ENCODE measurements at places on chromosomes 5 and 9.

DNA sequence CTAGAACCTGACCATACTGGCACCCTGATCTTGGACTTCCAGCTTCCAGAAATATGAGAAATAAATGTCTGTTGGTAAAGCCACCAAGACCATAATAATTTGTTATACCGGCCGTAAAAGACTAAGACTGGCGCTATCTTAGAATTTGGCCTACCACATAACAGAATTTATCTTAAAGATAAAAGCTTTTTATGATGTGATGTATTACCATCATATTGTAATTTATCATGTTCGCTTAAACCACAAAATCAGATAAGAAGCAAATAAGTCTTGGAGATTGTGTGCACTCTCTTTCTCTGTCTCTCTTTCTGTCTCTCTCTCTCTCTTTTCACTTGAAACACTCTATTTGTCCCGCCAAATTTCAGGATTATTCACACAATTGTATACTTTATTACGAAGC is 35.6 kb downstream of the FST start:
- DNase-seq, result no peak

GRCh38 chr9:112933696-112934095 is 43.0 kb upstream of the SLC46A2 start:
- DNase-seq, result no peak

GRCh38 chr5:141508440-141508797 is 19.5 kb downstream of the PCDHGC5 start:
- DNase-seq, result peak; percentile 80

GRCh38 chr5:153793699-153794098 is 245.0 kb downstream of the FAM114A2 start:
- DNase-seq, result no peak

DNA sequence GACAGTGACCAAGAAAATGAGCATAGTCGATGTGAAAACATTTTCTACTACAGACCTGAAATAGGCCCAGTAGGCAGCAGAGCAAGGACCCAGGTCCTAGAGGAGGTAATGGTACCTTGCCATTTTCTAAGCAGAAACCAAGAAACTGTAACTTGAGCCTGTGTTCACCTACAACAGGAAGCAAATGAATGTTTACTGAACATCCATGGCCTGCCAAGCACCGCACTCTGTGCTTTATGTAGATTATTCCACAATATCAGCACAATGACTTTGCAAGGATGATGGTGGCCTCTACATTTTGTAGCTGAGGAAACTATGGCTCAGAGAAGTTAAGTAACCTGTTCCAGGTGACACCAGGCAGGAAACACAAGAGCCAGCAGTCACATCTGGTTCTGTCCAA is 215.3 kb downstream of the SPOCK1 start:
- DNase-seq, result no peak

DNA sequence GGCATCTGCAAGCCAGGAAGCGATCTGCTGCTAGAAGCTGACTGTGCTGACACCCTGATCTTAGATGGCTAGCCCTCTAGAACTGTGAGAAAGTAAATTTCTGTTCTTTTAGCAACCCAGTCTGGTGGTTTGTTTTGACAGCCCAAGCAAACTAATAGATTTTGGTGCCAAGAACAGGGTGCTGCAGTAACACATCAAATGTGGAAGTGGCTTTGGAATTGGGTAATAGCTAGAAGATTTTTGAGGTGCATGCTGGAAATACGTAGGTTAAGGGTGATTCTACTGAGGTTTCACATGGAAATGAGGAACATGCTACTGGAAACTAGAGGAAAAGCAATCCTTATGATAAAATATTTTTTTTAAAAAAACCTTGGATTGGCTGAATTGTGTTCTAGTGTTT is 153.5 kb upstream of the SH3GL2 start:
- DNase-seq, result peak; percentile 31

- DNase-seq, result no peak
These were observed 59.3 kb downstream of the COMMD10 start for GRCh38 chr5:116144103-116144502.

GRCh38 chr5:150398722-150399523 is 13.8 kb downstream of the CD74 start:
- DNase-seq, result peak; percentile 17

DNA sequence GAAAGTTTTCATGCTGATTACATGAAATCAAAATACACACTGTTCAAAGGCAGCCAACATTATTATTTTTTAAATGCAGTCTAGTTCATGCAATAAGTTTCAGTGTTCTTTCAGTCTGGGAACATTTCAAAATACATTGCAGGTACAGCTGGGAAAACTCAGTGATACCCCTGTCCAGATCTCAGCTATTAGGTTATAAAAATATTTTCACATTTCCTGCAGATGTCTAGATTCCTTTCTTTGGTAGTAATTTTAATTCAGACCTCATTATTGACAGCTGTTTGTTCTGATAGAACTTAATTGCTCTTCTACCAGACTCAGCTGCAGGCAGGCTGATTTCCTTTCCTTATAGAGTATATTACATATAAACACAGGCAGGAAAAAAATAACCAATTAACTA is 556.8 kb upstream of the DMAC1 start:
- DNase-seq, result no peak

GRCh38 chr9:126229501-126229900 is 97.1 kb upstream of the MVB12B start:
- no peak for DNase-seq

GRCh38 chr5:26415987-26416779 is 622.2 kb downstream of the CDH9 start:
- DNase-seq, result no peak

DNA sequence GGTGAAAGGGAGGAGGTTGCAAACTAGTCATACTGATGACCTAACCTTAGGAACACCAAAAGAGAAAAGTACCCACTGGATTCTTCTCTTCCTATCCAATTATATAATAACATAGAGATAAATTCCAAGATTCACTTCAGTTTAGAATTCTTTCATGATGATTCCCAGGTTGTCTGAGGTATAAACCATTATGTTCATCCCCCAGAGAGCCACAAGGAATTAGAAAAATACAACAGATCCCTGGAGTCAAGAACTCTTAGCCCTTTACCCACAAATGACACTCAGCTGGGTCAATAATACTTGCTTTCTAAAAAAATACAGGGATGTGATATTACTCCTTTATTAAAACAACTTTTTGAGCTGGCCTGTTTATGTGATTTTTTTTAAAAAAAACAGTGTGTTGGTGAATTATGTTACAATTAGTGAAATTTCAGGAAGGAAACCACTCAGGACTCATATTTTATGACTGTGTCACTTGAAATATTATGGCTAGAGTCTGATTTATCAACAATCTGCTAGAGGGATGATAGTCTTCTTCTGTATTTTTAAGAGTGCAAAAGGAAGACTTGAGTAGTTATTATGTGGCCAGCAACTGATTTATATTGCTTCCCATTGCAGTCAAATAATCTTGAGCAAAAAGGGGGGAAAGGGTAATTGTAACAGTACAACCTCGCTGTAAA is 338.2 kb downstream of the NFIB start:
- no peak for DNase-seq

DNA sequence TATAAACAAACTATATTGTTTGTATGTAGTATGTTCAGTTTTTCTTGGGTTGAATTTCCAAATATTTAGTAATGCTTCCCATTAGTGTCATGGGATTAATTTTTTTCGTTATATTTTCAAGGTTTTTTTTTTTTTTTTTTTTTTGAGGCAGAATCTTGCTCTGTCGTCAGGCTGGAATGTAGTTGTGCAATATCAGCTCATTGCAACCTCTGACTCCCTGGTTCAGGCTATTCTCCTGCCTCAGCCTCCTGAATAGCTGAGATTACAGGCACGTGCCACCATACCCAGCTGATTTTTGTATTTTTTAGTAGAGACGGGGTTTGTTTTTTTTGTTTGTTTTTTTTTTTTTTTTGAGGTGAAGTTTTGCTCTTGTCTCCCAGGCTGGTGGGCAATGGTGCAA is 10.6 kb downstream of the DDX46 start:
- DNase-seq, result peak; percentile 27

- no peak for DNase-seq
These were observed 7.6 kb upstream of the CXXC5 start for GRCh38 chr5:139640421-139641115.

- DNase-seq, result no peak
These were observed 266.0 kb upstream of the ZNF462 start for GRCh38 chr9:106596984-106597383.

GRCh38 chr5:79851391-79851863 is 139.6 kb downstream of the MTX3 start:
- no peak for DNase-seq

DNA sequence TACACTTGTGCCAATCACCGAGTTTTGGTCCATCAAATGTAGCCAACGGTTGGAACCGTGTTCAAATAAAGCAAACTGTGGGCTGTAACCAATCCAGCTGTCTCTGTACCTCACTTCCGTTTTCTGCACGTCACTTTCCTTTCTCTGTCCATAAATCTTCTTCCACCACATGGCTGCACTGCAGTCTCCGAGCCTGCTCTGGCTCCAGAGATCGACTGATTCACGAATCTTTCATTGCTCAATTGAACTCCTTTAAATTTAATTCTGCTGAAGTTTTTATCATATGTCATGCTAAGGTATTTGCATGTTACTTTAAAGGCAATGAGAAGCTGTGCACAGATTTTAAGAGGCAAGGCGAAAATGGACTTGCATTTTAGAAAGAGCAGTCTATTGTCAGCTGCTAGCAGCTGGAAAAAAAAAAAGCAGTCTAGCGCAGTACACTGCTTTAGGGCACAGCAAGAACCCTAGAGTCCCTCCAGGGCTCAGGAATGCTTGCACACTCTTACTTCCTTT is 13.2 kb downstream of the TTC39B start:
- peak; percentile 59 for DNase-seq

- no peak for DNase-seq
These were observed 5.3 kb upstream of the DDX4 start for GRCh38 chr5:55732585-55732984.

DNA sequence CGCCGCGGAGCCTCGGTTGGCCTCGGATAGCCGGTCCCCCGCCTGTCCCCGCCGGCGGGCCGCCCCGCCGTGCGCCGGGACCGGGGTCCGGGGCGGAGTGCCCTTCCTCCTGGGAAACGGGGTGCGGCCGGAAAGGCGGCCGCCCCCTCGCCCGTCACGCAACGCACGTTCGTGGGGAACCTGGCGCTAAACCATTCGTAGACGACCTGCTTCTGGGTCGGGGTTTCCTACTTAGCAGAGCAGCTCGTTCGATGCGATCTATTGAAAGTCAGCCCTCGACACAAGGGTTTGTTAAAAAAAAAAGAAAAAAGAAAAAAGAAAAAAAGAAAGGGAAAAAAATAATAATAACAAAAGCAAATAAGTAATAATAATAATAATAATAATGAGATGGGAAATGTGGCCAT is 112.8 kb downstream of the GCNT1 start:
- DNase-seq, result no peak

- DNase-seq, result no peak
These were observed 173.5 kb upstream of the DMAC1 start for GRCh38 chr9:7973123-7973522.

DNA sequence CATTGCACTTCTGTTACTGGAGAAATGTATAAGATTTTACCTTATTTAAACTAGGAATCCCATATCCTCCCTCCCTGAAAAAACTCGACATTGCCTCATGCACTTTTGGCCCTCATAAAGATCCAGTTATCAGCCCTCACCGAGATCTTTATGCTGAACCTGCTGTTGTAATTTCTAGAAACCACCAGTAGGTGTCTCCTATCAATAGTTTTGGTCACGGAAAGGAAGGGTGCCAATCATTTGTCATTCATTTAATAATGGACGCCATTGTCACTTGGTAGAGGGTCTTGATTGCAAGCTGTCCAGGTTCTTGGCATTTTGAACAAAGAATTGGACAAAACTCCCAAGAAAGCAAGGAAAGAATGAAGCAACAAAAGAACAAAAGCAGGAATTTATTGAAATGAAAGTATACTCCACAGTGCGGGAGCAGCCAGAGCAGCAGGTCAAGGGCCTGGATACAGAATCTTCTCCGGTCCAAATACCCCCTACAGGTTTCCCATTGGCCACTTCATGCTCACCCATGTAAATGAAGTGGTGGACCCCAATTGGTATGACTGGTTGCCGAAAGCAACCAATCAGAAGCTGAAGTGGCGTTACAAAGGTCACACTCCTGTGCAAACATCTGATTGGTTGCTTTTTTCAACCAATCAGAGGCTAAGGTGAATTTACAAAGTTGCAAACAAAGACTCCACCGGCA is 524.3 kb downstream of the PSAT1 start:
- peak; percentile 18 for DNase-seq

DNA sequence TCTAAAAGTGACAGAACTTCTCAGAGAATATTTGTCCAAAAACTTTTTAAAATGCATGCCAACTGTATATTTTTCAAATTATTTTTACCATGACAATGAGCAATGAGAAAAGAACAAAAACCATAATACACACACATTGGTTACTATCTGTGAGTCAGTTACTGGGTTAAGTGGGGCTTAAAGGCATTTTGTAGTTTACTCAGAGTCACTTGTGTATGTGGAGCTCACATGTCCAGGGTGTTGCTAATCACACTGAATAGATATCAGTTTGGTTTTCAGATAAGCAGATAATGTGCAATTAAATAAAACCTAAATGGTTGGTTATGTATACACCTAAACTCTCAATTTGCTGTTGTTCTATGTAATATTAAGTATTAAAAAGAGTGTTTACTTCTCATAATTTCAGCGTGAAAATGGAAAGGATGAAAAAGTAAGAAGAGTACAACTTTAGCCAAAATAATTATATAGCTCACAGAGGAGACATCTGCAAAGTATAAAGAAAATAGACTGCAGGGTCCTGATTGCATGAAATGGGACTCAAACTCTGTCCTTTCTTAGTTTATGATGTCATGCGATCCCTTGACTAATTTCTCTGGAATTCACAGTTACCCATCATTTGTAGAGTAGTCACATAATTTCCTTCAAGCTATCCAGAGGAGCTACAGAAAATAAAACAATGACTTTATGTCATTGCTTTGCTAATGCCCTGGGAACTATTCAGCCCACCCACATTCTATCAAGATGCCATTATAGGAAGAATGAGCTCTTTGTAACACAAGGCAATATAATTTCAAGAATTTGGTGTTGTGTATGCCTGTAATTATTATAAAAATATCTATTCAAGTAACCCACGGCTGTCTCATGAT is 388.0 kb upstream of the ZNF608 start:
- no peak for DNase-seq

DNA sequence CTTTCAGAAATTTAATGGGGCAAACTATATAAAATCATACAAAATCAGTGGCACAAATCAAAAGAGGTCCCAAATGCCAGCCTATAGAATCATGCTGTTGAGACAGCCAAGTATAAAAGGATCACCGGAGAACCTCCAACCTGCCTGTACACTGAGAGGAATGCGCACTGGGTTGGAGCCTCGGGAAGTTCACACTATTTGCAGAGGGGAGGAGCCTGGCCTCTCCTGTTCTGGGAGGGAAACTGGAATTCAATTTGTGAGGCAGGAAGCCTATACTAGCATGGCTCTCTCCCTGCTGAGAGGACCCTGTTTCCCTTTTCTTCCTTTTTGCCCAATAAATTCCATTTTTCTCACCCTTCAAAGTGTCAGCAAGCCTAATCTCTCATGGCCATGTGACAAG is 406.0 kb downstream of the HINT1 start:
- DNase-seq, result no peak

DNA sequence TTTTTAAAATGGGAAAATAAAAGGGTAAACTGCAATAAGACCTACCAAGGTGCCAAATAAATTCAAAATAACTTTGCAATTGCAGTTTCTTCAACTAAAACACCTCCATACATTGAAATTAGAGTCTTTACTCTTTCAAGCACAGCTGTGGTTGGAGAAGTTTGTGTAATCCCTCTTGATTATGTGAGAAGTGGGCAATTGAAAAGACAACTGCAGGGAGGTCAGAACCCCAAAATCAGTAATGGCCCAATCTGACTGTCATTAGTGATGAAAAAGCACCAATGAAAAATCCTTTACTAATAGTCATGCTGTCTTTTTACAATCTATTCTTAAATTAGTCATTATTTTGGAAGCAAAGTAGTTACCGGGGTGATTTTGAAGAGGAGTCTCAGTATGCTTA is 116.7 kb upstream of the RGMB start:
- no peak for DNase-seq

Data from inflammatory macrophage treated with lipopolysaccharide for 1 hour (primary cell).